ENCODE measurements at places on chromosomes 16 and 17.
A peak's percentile ranks its signal among the peaks of the same experiment; 100 is the strongest.

GRCh38 chr17:33299115-33299514 is 6.0 kb upstream of the ASIC2 start:
- DNase-seq: no peak

- no peak for DNase-seq
Measured at GRCh38 chr17:79255926-79256585, 181.4 kb downstream of the ENGASE start.

GRCh38 chr16:73197598-73197997 is 149.7 kb upstream of the ZFHX3 start:
- DNase-seq: no peak

GRCh38 chr16:48603647-48604376 is 6.2 kb downstream of the N4BP1 start:
- DNase-seq: no peak

DNA sequence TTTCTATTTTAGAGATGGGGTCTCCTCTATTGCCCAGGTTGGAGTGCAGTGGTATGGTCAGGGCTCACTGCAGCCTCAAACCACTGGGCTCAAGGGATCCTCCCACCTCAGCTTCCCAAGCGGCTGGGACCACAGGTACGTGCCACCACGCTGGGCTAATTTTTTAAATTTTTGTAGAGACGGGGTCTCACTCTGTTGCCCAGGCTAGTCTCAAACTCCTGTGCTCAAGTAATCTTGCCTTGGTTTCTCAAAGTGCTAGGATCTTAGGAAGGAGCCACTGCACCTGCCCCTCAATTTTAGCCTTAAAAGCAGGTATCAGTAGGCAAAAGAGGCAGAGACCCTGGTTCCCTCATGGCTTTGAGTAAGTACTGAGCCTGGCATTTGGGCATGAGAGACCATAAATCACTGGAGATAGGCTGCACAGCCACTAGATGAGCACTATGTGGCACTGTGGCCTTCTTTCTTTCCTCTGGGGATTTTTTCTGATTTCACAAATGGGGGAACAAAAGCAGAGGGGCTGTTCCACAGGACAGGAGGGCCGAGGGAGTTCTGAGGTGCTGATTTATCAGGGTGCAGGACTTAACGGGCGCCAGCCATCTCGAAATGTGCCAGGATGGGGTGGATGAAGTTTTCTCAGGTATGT is 82.2 kb downstream of the PLXDC1 start:
- peak; percentile 44 for DNase-seq

DNA sequence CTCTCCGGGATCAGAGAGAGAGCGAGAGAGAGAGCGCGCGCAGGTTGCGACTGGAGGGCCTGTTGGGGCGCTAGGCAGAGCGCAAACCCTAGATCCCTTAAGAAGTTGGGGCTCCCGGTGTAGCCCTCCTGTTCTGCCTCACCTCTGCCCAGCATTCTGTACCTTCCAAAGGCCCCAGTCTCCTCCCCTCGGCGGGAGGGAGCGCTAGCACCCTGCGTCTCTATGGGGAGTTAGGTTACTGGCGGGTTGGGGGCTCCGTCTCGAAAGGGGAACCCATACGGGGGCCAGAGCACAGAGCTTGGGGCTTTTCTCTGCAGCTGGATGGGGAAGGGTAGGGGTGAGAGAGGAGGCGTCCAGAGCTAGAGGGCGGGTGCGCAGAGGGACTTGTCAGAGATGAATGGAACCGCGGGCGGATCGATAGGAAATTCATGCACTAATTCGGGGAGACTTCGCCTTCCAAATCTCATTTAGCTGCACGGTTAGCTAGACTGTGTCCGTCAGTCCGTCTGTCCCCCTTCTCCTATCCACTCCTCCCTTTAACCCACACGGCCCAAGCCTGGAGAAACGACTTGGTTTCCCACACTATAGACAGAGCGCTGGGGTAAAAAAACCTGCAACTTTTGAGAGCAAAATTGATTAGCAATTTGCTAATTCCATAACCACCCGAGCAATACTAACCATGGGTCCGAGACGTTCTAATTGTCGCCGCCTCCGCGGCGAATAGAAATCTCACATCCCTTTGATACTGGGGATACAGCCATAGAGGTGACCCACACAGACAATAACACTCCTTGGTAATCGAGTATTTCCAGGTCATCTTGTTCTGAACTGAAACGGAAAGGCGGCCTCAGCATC is 693 bp upstream of the HOXB4 start:
- no peak for DNase-seq

DNA sequence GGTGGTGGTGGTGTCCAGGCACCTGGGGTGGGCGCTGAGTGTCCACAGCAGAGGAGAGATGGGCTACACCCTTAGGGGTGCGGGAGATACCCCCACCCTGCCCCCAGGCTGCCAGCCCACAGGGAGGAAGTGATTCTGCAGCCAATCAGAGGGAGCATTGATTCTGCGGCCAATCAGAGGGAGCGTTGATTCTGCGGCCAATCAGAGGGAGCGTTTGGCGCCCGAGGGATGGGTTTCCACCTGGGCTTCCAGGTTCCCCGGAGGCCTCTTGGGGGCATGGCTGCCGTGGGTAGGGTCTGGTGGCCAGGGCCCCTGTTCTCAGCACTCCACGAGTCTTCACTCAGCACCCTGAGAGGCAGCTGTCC is 28.2 kb upstream of the ACSF3 start:
- no peak for DNase-seq

- DNase-seq: no peak
Measured at GRCh38 chr16:79754501-79754900, 154.0 kb upstream of the MAF start.

DNA sequence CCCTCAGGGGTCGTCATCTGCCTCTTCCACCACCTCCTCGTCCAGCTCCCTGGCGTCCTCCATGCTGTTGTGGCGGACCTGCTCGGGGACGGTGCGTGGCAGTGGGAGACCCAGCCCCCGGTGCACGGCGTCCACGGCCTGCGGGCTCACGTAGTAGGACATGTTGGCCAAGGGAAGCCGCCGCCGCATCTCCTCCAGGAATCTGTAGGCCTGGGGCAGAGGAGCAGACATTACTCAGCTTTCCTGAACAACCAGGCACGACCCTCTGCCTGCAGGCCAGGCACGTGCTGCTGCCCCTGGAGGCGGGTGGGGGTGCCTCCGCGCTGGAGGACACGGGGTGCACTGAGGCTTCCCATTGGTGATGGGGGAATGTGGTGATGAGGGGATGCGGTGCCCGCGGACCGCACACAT is 17.8 kb downstream of the TELO2 start:
- no peak for DNase-seq

DNA sequence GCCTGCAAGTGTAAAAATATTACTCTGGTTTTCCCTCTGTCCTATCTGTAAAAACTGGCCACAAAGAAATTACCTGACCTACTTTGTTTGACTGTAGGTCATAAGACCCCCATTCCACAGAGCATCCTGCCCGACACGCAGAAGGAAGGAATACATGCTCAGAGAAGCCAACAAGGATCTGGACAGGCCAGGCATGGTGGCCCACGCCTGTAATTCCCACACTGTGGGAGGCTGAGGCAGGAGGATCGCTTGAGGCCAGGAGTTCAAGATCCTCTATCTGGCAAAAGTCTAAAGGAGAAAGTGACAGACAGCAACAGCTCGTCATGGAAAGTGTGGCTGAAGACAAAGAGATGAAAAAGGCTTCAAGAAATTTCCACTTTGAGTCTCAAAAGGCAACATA is 78.2 kb upstream of the RNU2-1 start:
- DNase-seq: no peak

- DNase-seq: peak; percentile 17
Measured at GRCh38 chr16:4115209-4115948, 863 bp downstream of the ADCY9 start.

- no peak for DNase-seq
Measured at GRCh38 chr17:82703036-82703745, 4.7 kb upstream of the RAB40B start.

DNA sequence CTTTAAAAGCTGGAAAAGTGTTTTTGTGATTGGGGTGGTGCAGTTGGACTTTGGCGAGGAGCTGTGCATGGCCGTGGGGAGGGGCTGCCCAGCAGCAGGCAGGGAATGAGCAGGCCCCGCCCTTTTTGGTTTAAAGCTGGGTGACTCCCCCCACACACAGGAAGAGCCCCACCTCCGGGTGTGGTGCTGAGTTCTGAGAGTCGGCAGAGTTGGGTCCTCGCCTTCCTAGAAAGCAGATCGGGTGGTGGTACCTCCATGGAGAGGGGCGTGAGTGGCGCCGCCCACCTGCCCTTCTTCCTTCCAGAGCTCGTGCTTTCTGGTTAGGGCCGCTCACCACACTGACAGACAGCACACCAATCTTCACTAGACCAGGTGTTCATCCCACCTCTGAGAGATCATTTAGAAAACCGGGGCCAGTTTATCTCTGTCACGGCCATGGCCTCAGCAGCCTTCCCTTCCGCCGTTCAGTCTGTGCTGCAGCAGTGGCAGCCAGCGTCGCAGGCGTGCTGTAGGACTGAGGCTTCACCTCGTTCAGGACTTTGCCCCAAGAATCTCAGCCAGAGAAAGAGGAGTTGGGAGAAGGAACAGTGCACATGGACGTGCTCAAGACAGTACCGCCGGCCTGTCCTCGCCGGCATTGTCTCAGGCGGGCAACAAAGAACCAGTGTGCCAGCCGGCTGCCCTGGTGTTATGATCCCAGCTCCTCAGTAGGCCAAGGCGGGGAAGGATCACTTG is 144.0 kb upstream of the CHMP6 start:
- no peak for DNase-seq

DNA sequence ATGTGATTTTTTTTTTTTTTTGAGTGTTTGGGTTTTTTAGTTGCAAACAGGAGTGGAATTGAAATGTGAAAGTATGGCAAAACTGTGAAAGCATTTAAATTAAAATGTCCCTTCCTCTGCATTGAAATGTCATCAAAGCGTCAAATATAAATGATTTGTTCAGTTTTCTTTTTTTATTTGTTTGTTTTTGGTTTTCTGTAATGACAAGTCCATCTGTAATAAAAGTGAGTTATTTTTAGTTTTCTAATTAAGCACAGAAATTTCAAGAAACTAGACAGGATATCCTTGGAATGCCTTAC is 1.9 kb upstream of the TOB1 start:
- DNase-seq: no peak

- no peak for DNase-seq
Measured at GRCh38 chr16:67100569-67101310, 9.0 kb upstream of the PHAF1 start.

DNA sequence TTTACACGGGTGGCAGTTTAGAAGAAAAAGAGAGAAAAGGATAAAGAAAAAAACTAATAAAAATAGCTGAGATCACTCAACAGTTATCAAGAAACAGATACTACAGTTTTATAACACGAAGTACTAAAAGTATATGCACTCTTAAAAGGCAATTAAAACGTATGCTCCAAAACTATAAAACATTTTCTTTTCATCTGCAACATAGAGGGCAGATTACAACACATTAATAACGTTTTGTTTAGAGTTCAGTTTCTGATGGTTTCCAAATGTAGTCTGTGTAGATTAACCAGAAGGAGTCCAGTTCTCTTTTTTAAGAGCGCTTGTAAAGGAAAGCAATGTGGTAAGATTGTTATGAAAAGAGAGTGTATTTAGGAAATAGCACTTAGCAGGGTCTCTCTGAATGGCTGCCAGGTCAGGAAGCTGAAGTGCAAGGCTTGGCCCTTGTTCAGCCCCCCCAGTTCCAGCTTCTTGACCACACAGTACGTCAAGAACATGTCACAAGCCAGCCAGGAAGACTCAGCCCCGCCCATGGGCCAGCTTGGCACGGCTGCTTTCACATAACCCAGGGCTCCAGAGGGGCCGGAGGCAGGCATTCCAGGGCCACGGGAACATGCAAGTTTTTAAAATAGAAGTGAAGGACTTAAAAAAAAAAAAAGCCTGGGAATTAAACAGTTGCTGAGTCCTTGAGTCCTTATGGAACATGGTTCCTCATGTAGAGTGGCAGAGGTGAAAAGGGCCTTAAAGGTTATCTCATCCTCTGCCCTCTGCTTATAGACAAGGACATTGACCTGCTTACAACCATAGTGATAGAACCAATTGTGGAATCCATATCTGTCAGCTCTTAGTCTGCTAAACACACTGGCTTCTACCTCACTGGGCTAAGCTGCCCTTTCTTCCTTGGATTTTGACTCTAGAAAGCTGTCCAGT is 147.4 kb upstream of the TBX2 start:
- DNase-seq: no peak

- DNase-seq: no peak
Measured at GRCh38 chr17:37124821-37125173, 176.0 kb downstream of the AATF start.

GRCh38 chr17:2631211-2631610 is 37.8 kb downstream of the PAFAH1B1 start:
- DNase-seq: no peak

DNA sequence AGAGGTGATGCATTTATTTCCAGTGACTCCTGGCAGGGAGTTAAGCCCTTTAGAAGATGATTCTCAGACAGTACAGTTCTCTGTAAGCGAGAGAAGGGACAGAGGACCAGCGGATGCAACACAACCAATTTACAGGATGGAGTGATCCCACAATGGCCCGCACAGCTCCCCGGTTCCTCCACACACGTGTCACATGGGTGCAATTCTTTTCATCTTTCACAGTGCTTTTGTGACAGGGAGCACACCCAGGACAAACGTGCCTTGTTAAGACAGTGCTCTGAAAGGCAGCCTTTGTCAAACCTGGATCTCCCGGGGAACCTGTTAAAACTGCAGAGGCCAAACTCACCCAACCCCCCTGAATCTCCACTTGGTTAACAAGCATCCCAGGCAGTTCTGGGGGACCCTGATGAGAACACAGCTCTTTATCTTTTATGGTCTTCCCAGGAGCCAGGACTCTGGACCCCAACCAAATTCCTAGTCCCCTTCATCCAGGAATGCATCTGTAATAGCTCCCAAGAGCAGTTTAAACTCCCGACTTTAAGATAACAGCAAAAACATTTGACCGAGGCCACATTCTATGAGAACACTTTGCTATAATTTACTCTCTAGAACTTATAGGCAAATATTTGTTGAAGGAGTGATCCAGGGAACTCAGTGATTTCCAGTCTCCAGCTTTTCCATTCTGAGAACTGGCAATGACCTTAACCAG is 134.9 kb upstream of the CDH5 start:
- no peak for DNase-seq

GRCh38 chr16:66911112-66911511 is 7.6 kb downstream of the CDH16 start:
- DNase-seq: no peak

GRCh38 chr17:9001559-9001958 is 19.8 kb upstream of the NTN1 start:
- DNase-seq: no peak

- peak; percentile 51 for DNase-seq
Measured at GRCh38 chr17:50297407-50297865, 23.2 kb downstream of the TMEM92 start.

GRCh38 chr16:66457888-66458287 is 30.8 kb downstream of the BEAN1 start:
- DNase-seq: no peak

GRCh38 chr16:8168016-8168415 is 422.3 kb downstream of the TMEM114 start:
- DNase-seq: no peak

DNA sequence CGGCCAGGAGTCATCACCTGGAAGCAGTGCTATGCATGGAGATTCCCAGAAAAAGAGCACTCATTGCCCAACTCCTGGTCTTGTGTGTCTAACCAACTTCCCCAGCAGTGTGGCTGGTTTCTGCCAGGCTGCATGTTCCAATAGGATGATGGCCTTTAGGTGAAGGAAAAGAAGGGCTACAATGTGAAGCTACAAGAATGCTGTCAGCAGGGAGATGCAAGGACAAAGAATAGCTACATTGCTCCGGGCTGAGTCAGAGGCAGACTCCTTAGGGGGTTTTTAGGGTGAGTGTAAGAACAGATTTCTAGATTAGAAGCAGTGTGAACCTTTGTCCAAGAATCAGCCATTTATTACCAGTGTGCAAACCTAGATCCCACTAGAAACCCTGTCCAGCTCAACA is 63.0 kb upstream of the DNAH9 start:
- no peak for DNase-seq

GRCh38 chr16:83768986-83769385 is 38.8 kb upstream of the HSBP1 start:
- DNase-seq: no peak
